ENCODE measurements at places on chromosomes 11 and 22.

DNA sequence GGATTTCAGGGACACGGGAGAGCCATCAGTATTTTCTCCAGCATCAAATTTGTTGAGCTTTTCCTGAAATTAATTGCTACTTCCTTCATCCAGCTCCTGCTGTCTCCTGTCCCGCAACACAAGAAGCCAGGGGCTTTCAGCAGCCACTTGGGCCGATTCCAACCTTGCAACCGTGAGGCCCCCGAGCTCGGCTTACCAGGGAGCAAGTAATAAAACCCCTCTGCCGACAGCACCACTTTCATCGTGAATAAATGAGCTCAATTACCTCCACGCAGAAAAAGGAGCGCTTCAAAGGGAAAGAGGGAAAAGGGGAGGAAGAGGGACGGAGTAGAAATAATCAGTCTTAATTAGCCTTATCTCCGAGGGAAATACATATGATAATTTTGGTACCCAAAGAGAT, 76.6 kb downstream of the CELSR1 start:
- DNase-seq = no peak

DNA sequence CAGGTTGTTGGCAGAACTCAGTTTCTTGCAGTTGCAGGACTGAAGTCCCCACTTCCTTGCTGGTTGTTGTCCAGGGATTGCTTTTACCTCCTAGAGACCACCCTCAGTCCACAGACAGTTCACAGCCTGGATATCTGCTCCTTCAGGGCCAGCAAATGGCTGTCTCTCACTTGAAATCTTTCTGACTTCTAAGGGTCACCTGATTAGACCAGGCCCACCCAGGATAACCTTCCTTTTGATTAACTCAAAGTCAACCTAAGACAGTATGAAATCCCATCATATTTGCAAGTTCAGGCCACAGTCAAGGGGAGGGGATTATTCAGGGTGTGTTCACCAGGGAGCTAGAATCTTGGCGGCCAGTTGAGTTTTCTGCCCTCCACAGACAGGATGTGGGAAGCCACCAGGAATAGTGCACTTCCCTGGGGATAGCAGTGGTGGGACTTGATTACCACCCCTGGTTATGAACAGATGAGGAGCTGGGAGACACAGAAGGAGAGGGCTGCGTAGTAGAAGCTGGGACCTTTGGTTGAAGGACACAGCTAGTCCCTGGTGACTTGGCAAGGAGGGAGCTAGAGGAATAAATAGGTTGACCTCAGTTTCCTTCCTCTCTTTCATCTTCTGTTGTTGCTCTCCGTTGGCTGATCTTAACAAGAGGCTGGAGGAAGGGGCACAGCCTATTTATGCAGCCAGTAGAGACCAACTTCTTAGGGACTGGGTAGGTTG, 33.4 kb downstream of the MIAT start:
- DNase-seq = no peak

GRCh38 chr22:42222140-42222539, 48.3 kb downstream of the TCF20 start:
- DNase-seq = no peak

- DNase-seq = no peak
These were observed 2.5 kb downstream of the RAC2 start for GRCh38 chr22:37241351-37242142.

DNA sequence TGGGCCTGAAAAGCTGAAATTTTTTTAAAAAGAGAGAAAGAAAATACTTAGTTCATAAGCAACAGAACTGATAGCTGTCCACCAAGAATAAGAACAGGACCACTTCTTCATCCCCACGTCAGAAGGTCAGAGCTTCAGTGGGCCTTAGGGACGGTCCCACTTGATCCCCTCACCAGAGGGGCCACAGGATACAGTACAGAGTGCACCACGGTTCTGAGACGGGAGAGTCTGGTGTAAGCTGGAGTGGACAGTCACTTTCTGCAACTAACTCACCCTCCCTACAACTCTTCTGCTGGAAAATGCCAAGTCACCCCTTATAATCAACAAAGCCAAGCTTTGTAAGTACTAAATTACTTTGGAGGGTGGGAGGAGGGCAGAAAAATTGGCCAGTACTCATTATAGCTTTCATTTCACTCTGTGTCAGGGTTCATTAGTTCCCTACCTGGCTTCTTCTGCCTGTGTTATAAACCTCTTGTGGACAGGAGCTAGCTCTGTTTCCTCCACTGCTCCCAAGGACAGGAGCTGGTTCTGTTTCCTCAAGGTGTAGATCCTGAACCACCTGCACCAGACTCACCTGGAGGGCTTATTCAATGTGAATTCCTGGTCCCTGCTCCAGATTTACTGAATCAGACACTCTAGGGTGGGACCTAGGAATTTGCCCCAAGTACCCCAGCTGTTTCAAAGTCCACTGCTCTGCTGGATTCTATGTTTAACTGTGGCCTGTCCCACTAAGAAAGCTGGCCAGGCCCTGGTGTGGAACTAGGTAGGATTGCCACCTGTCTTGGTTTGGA, 39.6 kb downstream of the SCGB1A1 start:
- no peak for DNase-seq

DNA sequence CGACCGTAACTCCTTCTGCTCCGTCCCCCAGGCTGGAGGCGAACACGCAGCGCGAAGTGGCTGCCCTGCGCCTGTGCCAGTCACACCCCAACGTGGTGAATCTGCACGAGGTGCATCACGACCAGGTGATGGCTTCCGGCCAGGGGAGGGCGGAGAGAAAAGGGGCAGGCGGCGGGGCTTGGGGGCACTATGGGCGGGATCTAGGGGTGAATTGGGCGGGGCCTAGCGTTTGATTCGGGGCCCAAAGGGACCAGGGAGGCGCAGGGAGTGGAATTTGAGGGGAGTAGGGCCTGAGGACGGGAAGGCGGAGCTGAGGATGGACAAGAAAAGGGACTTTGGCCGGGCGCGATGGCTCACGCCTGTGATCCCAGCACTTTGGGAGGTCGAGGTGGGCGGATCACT, 9.7 kb downstream of the RPS6KA4 start:
- no peak for DNase-seq

DNA sequence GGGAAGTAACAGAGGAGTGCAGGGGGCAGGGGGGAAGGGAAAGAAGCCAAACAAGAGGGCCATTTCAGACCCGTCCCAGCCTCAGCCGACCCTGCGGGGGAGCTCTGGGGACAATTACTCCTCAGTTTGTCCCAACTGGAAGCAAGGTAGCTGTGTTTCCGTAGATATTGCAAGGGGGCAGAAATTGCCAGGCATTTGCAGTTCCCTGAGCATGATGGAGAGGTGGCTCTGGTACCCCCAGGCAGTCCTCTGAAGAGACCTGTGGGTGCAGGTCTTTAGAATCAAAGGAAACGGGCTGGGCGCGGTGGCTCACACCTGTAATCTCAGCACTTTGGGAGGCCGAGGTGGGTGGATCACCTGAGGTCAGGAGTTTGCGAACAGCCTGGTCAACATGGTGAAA, 13.8 kb upstream of the JAM3 start:
- no peak for DNase-seq

GRCh38 chr11:110491577-110492320, 62.0 kb downstream of the FDX1 start:
- DNase-seq = no peak

DNA sequence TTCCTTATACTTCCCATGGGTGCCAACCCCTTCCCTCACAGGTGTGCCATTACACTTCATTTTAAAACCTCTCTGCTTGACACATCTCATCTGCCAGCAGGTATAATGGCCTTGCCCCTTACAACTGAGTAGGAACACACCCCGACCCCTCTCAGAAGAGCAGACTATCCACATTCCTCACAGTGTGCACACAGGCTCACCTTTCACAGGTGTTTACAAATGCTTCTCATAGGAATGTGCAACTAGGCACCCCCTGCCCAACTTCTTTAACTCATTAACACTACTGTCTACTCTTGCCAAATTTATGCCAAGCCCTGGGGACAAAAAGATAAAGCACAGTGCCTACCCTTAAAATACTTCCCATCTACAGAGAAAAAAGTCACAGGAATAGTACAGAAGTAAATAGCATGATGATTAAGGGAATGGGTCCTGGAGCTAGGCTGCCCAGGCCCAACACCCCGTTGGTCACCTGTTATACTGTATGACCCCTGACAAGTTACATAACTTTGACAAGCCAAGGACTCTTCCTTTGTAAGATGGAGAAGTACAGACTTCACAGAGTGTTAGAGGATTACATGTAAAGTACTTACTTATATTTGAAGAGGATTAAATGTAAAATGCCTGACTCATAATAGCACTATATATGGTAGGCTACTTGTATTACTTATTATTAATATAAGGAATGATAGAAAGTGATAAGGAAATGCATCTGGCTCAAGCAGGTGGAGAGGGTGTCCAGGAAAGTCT, 15.2 kb downstream of the TRIM3 start:
- DNase-seq = no peak

GRCh38 chr11:68878022-68878421, 25.6 kb downstream of the MRPL21 start:
- DNase-seq = no peak

- DNase-seq = peak; percentile 1
These were observed 3.4 kb downstream of the SCGB1D4 start for GRCh38 chr11:62295504-62295903.

DNA sequence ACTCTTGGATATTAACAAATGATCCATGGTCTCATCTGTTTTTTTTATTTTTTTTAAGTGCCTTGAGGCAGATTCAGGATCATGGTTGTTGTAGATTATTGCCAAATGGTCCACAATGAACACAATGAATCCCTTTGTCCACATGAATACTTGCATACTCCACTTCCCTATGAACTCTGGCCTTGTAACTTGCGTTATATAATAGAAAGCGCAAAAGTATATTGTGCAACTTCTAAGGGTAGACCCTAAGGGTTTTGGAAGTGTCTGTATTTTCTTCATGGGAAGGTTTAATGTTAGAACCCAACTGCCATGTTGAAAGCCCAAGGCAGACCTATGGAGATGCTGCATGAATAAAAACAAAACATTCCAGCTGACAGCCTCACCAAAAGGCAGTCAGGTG, 8.1 kb upstream of the OR5AL1 start:
- DNase-seq = no peak

- DNase-seq = no peak
These were observed 26.2 kb upstream of the TMEM123 start for GRCh38 chr11:102478673-102479299.

Measured in NCI-H460 (cell line).